ENCODE measurements at places on chromosomes 12 and 14. TPM values are rescaled to one million over a fixed set of nuclear protein-coding genes. Genes with fewer than 3 reads are reported as not detected.

Gene MGP
- 192 TPM for total RNA-seq

Gene KRT2
- total RNA-seq, result not detected

Gene POTEM
- not detected for total RNA-seq

Gene NKX2-1
- total RNA-seq, result not detected

Gene FSCB
- total RNA-seq, result not detected

Gene TSHR
- not detected for total RNA-seq
